Left hindlimb (tissue), 1 donor: ENCODE measurements at places on chromosomes 4 and X.
A peak's percentile ranks its signal among the peaks of the same experiment; 100 is the strongest.

DNA sequence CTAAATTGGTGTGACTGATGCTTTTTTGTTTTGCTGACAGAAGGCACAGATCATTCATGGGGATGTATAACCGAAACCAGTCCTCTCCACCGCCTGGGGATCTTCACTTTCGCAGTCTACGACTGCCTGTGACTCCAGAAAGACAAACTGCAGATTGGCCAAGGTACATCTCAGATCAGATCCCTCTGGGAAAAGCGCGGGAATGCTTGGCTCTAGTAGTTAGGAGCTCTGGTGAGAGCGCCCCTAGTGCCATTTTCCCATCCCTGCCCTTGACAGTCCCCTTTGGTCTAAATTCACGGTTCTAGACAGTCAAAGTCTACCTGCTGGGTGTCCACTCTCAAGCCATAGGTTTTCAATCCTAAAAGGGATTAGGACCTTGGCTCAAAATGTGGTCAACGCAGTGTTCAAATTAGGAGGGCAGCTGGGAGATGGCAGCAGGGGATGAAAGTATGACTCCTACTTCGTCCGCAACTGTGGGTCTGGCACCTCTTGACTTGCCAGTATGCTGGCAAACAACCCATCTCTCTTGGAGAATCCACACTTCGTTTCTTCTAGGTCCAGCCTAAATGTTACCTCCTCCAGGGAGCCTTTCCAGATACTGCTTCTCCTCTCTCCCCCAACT, 6.9 kb upstream of the HAND2 start:
- no peak for DNase-seq

DNA sequence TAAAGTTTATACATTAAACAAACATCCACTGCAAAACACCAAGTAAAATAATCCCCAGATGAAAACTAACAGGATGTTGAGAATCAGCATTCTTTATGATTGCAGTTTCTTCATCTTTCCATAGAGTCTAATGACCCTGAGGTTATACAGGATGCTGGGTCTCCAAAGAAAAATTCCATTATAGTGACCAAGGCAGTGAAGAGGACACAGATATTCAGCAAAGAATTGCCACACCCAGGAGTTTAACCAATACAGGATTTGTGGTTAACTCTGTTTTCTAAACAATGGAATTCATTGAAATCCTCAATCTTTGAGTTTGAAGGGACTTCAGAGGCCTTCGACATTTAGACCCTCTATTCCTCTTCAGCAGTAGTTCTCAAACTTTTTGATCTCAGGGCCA, 76.2 kb upstream of the ESX1 start:
- DNase-seq: no peak

GRCh38 chr4:128854433-128854832, 44.9 kb downstream of the JADE1 start:
- no peak for DNase-seq

- no peak for DNase-seq
Observed at GRCh38 chr4:184021389-184021788, 116.3 kb downstream of the STOX2 start.

DNA sequence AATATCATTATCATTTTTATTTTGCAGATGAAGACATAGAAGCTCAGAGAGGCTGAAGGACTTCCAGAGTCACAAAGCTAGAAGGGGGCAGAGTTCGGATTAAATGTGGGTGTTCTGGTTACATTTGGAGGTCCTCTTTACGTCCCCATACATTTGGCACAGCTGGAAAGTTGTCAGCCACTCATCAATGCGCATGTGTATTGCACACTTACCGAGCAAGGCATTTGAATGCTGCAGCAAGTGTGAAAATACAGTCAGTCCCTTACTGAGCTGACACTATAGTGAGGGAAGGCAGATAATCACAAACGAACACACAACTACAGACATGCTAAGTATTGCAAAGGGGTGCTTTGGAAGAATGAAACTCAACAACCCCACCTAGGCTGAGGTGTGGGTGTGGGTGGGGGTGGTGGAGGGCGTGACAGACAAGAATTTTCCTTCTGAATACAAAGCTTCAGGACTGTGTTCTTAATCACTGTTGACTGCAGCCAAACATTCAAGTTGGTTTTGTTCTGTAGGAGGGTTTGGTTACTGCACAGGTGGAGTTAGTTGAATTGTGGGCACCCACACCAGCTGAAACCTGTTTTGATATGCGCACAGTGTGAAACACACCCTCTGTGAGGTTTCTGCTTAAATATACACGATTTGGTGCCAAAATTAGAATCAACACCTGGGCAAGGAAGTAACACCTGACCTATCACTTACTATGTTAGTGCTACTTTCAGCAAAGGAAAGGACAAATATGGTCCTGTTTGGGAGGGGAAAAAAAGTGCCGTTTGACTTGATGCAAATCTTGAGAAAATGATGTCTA, 72.4 kb downstream of the COQ2 start:
- no peak for DNase-seq

GRCh38 chr4:28179126-28179525, 1318.5 kb downstream of the STIM2 start:
- DNase-seq: no peak

GRCh38 chr4:7600247-7600646, 165.5 kb upstream of the PSAPL1 start:
- DNase-seq: no peak

DNA sequence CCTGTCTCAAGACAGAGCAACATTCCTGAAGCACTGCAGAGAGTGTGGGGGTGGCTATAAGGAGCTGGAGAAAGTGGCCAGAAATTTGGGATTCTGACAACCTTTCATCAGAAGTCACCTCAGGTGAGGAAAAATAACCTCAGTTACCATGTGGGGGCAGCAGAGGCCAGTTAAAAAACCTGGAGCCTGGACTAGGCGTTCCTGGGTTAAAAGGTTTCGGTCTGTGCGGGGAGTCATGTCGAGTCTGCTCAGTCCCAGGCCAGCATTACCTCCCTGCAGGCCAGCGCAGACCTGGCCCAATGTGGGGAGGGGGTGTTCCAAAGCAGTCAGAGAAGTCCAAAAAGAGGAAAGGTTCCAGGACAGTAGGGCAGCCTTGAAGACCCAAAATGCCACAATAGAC, 10.9 kb upstream of the NALF2 start:
- no peak for DNase-seq

DNA sequence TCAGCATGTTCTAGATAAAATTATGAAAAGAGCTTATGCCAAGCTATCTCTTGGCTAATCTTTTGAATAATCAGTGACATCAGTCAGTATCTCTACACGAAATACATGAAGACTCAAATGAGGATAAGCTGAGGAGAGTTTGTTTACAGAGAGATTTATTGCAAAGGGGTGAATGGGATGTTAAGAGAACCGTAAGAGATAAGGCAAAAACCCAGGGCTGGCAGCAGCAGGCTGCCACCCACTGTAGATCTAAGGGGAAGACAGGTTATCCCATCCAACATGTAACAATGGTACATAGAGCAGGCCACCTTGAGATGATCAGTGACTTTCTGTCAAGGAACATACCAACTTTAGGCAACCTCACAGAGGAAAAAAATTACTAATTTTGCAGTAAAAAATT, 432.1 kb upstream of the NR3C2 start:
- no peak for DNase-seq

GRCh38 chr4:76584241-76585152, 149.5 kb downstream of the SHROOM3 start:
- no peak for DNase-seq

GRCh38 chr4:41125558-41126311, 88.6 kb downstream of the APBB2 start:
- peak; percentile 55 for DNase-seq

DNA sequence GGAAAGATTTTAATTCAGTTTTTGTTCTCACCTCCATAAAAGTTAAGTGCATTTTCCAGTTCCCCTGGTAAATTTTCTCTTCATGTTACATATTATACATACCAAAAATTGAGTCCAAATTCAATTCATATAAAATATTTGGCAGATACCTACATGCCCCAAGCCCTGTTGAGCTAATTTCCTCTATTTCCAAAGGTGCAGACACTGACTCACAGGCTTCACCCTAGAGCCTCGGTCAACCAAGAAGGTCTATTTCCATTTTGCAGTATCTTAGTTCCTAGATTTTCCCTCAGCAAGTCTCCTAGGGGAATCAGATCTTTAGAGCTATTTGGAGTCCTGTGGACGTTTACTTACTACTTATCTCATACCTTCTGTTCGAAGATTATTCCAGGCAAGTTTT, 174.4 kb downstream of the TSPAN5 start:
- no peak for DNase-seq

DNA sequence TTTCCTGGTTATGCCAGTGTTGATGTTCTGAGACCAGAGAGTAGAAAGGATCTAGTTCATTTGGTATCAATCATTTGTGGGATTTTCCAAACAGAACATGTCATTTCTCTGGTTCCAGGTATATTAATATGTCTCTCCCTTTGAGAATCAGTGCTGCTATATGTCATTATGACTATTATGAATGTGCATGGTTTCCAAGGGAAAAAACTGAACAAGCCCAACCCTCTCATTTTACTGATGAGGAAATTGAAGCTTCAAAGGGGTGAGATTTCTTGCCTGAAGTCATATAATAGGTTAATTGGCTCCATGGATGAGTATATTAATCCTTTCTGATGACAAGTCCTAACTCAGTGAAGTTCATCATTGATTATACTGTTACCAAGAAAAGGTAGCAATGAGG, 31.9 kb downstream of the RUFY3 start:
- no peak for DNase-seq

DNA sequence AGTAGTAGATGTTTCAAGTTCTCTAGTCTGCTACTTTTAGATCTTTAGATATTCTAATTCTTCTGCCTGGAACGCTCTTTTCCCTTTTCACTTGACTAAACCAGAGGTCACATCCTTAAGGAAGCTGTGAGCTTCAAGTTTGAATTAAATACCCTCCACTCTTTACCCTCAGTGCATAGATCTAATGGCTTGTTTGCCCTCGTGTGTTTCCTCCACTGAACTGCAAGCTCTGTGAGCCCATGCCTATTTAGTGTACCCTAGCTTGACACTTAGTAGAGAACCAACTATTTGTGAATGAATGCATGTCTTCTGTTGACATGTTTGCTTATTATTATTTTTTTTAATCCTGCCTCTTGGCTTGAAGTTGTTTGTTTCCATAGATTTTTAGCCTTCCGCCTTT, 138.3 kb downstream of the PDE5A start:
- no peak for DNase-seq

- no peak for DNase-seq
Observed at GRCh38 chrX:129123795-129124194, 399.5 kb downstream of the SMARCA1 start.

- no peak for DNase-seq
Observed at GRCh38 chr4:177313263-177313662, 3.6 kb downstream of the NEIL3 start.

- no peak for DNase-seq
Observed at GRCh38 chrX:155086961-155087735, 15.8 kb downstream of the BRCC3 start.

GRCh38 chr4:76702440-76703122, 195.4 kb downstream of the SOWAHB start:
- DNase-seq: no peak

GRCh38 chr4:99800332-99801004, 16.2 kb upstream of the DAPP1 start:
- DNase-seq: no peak

- no peak for DNase-seq
Observed at GRCh38 chr4:22637306-22637705, 55.4 kb upstream of the GBA3 start.

DNA sequence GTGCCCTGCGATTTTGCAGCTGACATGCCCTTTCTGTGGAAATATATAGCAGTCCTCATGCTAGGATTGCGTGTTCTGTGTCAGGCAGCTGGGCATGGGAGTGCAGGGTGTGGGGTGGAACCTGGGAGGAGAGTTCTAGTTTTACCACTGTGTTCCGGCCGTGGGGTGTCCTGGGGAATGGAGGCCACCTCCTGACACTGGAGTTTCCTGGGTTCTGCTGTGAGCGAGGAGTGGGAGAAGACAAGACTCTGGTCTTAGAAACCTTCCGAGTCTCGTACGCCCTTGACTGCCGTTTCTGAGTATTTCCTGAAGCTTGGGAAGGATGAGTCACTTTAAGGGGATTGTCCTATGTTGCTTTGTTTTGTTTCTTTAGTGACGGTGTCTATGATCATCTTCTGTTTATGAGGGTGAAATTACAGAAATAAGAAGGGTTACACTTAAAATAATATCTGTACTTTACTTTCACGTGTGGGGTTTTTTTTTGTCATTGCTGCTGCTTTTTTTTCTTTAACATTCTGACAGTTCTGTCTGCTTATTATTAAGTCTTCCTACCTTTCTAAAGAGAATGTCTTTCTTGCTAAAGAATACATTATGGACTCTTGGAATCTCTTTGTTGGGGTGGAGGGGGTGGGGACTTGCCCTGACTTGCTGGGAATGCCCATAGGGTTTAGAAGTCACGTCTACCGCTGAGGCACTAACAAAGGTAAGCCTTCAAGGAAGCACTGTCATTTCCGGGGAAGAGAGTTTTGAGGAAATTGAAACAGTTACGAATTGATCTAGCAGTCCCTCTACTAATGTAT, 19.1 kb downstream of the CD99 start:
- DNase-seq: no peak

DNA sequence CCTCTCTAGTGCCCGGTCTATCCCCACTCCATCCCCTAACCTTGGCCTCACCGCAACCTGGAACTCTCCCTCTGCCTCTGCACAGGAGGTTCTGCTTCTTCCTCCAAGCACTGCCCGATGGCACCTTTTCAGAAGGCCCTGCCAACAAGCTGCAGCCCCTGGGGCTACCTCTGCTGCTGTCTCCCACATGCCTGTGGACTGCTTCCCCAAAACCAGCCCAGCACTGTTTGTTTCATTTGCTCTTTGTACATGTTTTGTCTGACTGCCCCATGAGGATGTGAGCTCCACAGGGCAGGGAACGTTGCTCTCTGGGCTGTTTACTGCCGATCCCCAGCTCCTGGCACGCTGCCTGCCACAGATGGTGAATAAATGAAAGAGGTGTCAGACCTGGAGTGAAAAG, 85.4 kb downstream of the INTS6L start:
- DNase-seq: no peak

DNA sequence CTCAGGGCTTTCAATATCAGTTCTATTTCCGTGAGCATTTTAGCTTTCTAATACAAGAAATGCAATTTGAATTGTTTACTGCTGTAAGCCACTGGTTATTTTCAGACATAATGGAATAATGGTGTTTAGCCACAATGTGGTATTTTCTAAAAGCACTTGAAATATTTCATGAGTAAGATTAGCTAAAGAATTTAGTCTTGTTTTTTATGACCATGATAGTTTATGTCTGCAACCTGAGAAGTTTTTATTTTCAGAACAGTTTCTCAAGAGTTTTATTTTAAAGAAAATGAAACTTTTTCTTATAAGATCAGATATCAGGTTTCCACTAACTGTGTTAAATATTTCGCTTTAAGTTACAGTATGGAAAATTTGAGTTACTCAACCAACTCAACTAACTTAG, 60.2 kb downstream of the SLIT2 start:
- no peak for DNase-seq

- no peak for DNase-seq
Observed at GRCh38 chr4:10017037-10017893, 4.0 kb downstream of the SLC2A9 start.

DNA sequence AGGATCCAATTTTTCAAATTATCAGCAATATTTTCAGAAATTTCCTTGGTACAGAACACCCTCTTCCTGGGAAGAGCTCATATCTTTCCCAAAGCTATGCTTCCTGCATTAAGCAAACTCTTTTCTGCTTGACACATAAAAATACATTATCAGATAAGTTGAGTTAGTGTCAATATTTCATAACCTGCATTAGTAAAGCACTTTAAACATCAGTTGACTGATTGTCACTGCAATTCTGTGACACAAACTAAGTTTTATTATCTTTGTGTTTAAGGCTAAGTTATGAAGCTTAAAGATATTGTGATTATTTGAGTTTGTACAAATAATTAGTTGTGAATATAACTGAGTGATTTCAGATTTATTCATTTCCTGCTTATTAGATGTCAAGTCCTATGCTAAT, 1045.4 kb upstream of the GRID2 start:
- no peak for DNase-seq
